ENCODE measurements at places on chromosomes 13 and 19.

DNA sequence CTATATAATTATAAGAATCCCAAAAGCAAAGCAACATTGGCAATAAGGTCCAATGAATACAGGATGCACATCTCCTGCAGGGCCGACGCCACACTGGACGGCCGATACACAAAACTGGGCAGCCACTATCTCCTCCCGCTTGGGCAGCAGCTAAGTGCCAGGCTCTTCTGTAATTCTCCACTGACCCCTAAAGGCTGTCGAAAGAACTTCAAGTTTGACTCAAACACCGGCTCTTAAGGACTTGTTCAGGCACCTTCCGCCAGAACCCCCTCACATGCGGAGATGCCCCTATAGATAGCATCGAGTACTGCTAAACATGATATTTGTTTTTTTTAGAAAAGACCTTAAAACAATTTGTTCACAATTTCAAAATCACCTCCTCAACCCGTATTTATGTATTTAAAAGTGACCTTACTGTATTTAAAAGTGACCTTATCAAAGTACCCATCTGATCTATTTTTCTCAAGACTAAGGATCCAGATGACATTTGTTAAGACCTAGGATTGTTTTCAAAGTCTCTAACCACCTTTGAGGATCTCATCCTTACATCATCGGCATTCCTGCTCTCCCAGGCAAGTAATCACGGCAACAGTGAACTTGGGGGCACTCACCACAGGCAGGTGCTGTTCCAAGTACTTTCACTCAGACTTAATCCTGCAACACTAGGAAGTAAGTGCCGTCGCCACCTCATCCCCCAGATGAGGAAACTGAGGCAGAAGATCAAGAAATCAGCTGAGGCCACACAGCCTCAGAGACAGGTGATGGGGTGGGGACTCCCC is 77.8 kb downstream of the TUBGCP3 start:
- DNase-seq, result no peak

DNA sequence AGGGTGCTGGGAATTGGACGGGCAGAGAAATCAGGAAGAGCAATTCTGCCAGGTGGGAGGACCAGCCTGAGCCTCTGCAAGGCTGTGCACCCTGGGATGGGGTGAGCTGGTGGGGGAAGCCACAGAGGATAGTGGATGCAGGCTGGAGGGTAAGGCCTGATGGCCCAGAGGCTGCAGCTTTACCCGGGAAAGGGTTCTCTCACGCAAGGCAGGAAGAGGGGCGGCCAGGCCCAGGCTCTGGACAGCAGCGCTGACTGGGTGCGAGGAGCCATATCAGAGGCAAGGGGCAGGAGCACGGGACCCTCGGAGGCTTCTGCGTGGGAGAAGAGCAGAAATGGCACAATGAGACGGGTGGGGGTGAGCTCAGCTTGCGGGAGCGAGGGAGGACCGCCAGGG is 104.6 kb downstream of the SOX1 start:
- no peak for DNase-seq

DNA sequence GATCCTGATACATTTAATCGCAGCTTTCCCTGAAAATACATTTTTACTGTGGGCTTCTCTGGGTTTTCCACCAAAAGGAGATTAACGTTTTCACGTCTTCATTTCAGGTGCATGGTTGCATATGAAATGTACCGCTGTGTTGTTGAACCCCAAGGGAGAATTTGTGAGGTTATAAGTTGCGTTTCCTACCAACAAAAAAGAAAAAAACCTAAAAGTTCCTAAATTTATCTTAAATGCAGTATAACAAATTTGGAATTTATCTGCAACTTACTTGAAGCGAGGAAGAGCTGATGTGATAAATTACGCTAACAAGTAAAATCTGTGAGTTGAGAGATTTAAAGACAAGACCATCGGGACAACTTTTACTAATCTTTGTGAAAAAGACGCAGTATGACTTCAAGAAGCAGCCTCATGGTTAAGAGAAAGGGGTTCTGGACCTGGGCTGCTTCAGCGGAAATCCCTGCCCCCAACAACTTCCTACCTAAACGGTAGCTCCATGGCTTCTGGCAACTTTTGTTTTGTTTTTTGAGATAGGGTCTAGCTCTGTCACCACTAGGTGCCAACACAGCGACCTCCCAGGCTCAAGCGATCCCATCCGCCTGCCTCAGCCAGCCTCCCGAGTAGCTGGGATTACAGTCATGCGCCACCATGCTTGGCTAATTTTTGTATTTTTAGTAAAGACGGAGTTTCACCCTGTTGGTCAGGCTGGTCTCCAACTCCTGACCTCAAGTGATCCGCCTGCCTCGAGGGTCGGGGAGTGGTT is 958 bp upstream of the OBI1 start:
- no peak for DNase-seq

GRCh38 chr13:53445686-53446085 is 417.1 kb downstream of the OLFM4 start:
- DNase-seq, result no peak

- DNase-seq, result no peak
Observed at GRCh38 chr13:90154311-90154960, 1193.1 kb upstream of the MIR17HG start.

DNA sequence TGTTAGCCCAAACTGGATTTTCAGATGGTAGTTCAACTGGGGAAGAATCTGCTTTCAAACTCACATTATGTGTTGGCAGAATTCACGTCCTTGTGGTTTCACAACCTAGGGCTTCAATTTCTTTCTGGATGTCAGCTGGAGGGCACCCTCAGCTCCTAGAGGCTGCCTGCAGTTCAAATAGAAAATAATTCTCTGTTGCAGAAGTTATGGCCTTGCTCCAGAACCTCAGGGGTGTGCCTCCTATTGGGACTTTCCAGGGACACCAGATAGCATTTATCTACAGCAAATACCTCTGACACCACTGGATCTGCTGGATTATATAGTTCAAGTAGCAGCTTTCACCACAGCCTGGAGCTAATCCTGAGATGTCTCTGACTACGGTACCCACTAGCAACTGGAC is 11.8 kb upstream of the RB1 start:
- no peak for DNase-seq

DNA sequence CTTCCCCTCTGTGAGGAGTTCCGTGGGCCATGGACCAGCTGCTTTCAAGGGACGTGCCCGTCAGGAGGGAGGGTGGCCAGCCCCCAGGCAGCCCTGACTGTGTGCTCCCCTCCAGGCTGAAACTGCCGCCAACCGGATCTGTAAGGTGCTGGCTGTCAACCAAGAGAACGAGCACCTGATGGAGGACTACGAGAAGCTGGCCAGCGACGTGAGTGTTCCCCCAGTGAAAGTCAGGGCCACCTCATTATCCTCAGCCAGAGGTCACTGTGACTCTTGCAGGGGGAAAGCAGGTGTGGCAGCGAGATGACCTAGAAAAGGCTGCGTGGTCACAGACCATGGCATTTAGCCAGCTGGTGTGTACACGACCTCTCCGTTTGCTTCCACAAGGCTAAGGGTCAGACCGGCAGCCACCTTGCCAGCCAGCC is 29.9 kb downstream of the CAPN12 start:
- no peak for DNase-seq

DNA sequence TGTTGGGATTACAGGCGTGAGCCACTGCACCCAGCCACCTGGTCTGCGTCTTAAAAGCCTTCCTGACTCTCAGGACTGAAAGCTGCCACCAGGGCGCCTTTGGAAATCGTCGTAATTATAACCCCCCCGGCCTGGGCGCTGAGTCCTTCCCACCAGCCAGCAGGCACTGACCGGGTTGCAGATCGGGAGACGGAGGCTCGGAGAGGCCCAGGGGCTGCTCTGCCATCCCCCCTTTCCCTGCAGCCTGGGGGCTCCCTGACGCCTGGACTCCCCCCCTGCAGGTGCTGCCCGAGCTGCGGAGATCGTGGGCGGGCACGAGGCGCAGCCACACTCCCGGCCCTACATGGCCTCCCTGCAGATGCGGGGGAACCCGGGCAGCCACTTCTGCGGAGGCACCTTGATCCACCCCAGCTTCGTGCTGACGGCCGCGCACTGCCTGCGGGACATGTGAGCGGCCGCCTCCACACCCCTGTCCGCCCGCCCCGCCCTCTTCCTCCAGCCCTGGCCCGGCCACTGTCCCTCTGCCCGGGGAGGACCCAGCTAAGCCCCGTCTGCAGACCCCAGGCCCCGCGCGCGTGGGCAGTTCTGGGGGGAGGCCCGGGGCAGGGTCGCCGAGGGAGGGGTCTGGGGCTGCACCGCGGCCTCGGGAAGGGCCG is 2.5 kb downstream of the PRTN3 start:
- no peak for DNase-seq

- no peak for DNase-seq
Observed at GRCh38 chr13:108020027-108020426, 195.3 kb downstream of the LIG4 start.

DNA sequence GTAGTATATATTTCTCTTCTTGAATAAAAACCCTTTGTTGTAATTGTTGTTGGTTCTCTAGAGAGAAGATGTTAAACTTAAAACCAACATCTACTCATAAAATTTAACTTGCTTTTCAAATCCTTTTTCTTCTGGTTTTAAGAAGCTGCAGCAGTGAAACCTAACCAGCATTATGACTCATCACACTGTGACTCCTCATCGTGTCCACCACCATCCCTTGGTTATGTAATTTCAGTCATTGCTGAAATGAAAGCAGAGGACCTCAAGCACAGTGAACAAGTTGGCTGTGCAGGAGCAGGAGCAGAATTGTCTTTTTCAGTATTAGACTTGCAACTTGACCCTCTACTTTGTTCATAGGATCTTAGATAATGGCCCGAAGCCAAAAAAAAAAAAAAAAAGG is 64.9 kb upstream of the HTR2A start:
- no peak for DNase-seq

DNA sequence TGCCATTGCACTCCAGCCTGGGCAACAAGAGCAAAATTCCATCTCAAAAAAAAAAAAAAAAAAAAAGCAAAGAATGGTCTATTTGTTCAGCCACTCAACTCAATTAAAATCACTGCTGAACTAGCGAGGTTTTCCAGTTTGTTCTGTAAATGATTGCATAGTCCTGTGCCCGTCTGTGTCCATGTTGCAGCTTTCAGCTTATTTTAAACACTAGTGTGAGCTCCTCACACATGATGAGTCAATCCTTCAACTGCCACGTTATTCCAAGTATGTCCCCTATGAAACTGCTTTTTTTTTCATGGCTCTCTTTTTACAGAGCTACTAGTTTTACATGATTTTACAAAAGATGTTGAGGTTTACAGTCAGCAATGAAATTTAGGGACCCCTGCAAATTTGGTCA is 12.2 kb downstream of the SUGP2 start:
- no peak for DNase-seq

GRCh38 chr19:5138606-5139582 is 170.0 kb downstream of the KDM4B start:
- DNase-seq, result no peak

DNA sequence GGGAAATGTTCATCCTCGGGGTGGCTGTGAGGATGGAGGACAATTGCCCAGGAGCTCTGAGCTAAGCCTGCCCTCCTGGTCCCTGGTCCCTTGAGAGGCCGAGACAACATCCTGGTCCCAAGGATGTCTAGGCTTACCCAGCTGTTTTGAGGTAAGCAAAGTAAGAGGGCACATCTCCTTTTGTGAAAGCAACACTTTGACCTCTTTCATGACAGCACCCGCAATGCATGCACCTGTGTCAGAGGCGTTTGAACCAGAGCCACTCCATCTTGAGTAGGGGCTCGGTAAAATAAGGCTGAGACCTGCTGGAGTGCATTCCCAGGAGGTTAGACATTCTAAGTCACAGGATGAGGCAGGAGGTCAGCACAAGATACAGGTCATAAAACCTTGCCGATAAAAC is 43.1 kb upstream of the ANKRD10 start:
- no peak for DNase-seq

- no peak for DNase-seq
Observed at GRCh38 chr13:39298951-39299350, 260.7 kb downstream of the NHLRC3 start.

- DNase-seq, result no peak
Observed at GRCh38 chr13:41547251-41548000, 90.1 kb downstream of the RGCC start.

GRCh38 chr19:50794876-50795663 is 4.9 kb downstream of the ACP4 start:
- no peak for DNase-seq

DNA sequence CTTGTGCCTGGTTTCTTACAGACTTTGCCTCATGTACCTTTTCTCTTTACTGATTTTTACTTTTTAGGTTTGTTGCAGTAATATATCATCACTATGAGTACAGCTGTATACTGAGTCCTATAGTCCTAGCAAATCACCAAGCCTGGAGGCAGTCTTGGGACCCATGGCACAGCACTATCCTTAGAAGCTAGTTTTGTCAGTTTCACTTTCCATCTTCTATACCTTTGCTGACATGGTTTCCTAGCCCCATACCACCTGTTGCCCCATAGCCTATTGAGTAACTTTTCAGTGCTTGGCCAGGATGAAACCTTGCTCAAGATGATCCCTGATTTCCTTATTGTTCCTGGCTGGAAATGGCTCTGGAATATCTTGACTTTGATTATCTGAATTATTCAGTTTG is 826.4 kb downstream of the GPC5 start:
- DNase-seq, result no peak

GRCh38 chr13:38875186-38875875 is 115.3 kb downstream of the STOML3 start:
- no peak for DNase-seq

DNA sequence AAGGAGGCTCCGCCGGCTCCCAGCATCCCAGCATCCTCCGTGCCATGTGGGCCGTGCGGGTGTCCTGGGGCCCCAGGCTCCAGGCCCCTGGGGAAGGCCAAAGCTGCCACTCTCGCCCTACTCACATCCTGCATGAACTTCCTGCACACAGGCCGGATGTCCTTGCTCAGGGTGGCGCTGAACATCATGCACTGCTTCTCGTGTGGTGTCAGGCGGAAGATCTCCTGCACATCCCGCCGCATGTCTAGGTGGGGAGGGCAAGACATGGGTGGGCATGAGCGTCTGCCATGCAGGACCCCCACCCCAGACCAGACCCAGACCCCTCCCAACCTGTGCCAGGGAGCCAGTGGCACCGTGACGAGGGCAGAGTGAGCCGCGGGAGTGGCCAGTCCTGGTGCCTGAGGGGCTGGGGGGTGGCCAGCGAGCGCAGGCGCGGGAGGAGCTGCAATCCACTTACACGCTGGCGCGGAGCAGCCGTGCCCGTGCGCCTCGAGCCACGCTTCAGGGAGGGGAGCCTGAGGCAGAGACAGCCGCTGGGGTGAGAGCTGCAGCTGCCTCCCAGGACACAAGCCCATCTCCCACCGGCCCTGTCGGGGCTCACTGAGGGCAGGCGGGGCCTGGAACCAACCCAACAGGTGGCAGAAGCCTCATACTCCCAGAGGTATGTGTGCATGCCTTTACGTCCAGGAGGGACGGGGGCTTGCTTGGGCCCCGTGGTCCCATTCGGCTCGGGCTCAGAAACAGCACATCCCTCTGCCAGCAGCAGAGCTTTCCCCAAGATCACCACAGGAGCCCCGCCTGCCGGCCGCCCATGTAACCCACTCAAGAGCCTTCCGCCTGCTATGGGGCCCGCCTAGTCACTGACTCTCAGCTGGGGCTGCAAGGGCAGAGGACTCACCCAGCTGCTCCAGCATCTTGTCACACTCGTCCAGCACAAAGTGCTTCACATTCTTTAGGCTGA is 8.8 kb downstream of the DDX39A start:
- DNase-seq, result no peak

DNA sequence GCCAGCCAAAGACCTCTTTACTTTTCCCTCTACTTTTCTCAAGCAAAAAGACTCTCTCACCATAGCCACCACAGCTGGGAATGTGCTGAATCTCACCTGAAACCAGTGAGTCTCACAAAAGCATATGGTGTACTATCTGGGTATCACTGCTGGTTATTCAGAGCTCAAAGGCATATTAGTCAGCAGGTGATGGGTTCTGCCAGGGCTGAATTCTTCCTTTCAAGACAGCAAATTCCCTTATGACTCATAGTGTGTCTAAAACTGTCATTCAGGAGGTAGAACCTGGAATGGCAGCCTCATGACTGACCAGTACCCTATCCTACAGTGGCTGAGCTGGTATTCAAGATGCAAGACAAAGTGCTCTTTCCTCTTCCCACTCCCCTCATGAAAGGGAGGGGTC is 2859.1 kb downstream of the PCDH9 start:
- DNase-seq, result no peak

Measured in urinary bladder (tissue), 4 donors.